ENCODE measurements at places on chromosomes 16 and 17. TPM values are rescaled to one million over a fixed set of nuclear protein-coding genes. Genes with fewer than 3 reads are reported as not detected.

The TBC1D3L gene
- 0.16 TPM for total RNA-seq

The KRT36 gene
- not detected for total RNA-seq

The PRR35 gene
- not detected for total RNA-seq

The THAP11 gene
- 33.1 TPM for total RNA-seq

The MPO gene
- not detected for total RNA-seq

The CFAP97D1 gene
- total RNA-seq = not detected

The RPRML gene
- total RNA-seq = not detected

The CBX4 gene
- total RNA-seq = 110 TPM

The SMIM5 gene
- 8.4 TPM for total RNA-seq

The MFSD6L gene
- not detected for total RNA-seq

The CCDC43 gene
- 23.8 TPM for total RNA-seq

The KRT33A gene
- total RNA-seq = not detected

The SPNS3 gene
- 1.8 TPM for total RNA-seq

The YPEL2 gene
- 44.0 TPM for total RNA-seq

The ASGR1 gene
- total RNA-seq = 0.42 TPM

The C1QL1 gene
- not detected for total RNA-seq

The NDRG4 gene
- 1.3 TPM for total RNA-seq

The DNAI2 gene
- total RNA-seq = 4.2 TPM

The GAS7 gene
- total RNA-seq = 5.2 TPM

The LHX1 gene
- total RNA-seq = not detected

The EPX gene
- not detected for total RNA-seq

The CES3 gene
- total RNA-seq = 0.63 TPM

The UTS2R gene
- total RNA-seq = not detected

The IGFBP4 gene
- 5.7 TPM for total RNA-seq

The TP53TG3B gene
- total RNA-seq = not detected

The ADGRG3 gene
- 0.75 TPM for total RNA-seq

The TAT gene
- not detected for total RNA-seq

The CLEC19A gene
- not detected for total RNA-seq

The NACA2 gene
- not detected for total RNA-seq

The GUCY2D gene
- 0.08 TPM for total RNA-seq

The CHRNB1 gene
- total RNA-seq = 7.0 TPM

The CDH15 gene
- not detected for total RNA-seq

The SEPTIN12 gene
- not detected for total RNA-seq

The GAS2L2 gene
- not detected for total RNA-seq

The TSNAXIP1 gene
- total RNA-seq = 0.62 TPM

The CLEC18B gene
- 1.6 TPM for total RNA-seq

The BIRC5 gene
- total RNA-seq = 0.40 TPM

The FOXN1 gene
- total RNA-seq = not detected
